Upper lobe of left lung (tissue), 6 donors: ENCODE measurements at places on chromosomes 7 and 10.

- no peak for DNase-seq
Observed at GRCh38 chr7:46489106-46489505, 568.0 kb upstream of the IGFBP3 start.

- DNase-seq, result no peak
Observed at GRCh38 chr7:91609525-91609924, 271.0 kb downstream of the MTERF1 start.

GRCh38 chr7:140316165-140316661, 82.1 kb downstream of the SLC37A3 start:
- DNase-seq, result peak; percentile 87

DNA sequence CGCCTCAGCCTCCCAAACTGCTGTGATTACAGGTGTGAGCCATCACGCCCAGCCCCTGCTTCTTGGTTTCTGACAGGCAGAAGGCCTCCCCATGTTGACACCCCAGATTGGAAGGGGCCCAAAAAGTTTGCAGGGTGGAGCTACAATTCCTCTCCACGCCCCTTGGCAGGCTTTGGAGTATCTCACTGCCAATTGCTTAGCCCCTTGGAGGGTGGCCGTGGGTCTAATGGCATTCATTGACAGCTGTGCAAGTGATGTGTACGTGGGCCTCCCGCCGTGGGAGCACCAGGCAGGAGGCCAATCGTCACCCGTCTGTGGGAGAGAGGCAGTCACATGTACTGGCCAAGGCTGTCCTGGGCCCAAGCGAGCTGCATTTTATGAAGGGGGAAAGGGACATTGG, 73.7 kb upstream of the PPIF start:
- DNase-seq, result no peak

DNA sequence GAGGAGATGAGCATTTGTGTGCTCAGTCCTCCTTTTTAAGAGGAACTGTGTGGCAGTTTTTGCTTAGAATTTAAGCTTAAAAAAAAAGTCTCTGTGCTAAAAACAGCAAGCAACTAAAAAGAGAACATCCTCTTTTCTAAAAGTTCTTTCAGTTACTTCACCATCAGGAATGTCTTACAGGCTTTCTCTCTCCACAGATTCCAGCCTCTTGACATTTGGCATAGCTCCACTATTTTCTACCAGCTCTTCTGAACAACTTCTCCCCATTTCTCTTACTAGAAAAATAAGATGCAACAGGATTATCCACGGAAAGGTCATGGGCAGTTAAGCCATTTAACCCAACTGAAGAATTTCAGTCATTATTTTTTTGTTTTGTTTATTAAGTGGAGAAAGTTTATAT, 13.2 kb downstream of the PCLO start:
- no peak for DNase-seq
